ENCODE measurements at places on chromosomes 5 and 9.

DNA sequence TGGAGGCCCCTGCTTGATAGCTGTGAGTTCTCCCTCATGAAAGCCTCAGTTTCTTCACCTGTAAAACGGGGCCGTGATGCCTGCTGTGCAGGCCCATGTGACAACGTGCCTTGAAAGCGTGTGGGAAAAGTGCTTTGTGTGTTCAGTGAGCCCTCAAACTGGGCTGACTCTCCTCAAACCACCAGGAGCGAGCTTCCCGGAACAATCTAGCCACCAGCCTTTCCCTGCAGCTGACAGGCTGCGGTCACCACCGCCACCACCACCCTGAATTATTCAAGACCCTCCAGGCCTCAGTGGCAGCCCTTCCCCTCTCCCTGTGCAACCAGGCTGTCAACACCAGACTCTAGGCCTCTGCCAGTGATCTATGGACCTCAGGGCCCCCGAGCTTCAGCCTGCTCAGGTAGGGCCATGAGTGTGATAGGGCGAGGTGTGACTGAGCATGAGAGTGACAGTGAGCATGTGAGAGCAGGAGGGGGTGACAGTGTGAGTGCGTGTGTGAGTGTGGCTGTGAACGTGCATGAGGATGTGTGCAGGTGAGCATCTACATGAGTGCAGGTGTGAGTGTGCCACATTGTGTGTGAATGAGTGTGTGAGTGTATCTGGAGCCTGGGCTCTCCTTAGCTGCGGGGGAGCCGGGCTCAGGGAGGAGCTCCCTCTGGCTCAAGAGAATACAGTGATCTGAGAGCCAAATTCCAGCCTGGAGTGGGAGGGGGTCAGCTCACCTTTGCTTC is 53.3 kb upstream of the PSD2 start:
- no peak for DNase-seq

DNA sequence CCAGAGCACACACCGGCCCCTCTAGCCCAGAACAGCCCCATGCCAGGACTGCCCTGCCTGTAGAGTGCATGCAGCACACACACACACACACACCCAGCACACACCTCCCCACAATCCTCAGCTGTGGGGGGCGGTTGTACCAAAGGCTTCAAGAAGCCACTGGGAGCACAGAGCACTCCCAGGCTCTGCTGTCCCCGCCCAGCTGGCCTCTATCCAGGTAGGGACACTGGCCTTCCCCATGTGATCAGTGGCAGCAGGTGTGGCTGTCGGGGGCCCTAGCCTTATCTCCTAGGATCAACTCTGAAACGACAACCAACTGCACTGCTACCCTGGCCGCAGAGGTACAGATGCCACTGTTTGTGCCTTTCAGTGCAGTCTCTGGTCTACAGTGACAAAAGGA is 2.0 kb downstream of the ANAPC2 start:
- no peak for DNase-seq

DNA sequence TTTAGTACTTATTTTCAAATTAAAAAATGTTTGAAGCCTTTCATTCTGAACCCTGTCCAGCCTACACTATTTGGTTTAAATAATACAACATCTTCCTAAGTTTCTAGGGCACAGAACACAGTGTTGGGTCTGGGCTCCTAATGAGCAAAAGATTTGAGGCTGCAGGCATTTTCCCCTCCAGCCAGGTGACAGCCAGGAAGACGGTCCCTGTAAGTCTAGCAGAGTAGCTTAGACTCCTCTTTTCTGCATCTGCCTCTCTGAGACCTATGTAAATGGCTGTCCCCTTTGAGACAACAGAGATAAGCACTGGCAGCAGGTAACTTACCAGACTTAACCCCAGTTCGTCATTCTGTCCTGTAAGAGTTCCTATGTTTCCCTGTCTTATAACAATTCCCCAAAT is 141.8 kb downstream of the CDC42SE2 start:
- DNase-seq: no peak

GRCh38 chr9:124133727-124134126 is 122.2 kb downstream of the LHX2 start:
- peak; percentile 3 for DNase-seq

GRCh38 chr5:167783145-167783817 is 508.2 kb upstream of the WWC1 start:
- DNase-seq: no peak

DNA sequence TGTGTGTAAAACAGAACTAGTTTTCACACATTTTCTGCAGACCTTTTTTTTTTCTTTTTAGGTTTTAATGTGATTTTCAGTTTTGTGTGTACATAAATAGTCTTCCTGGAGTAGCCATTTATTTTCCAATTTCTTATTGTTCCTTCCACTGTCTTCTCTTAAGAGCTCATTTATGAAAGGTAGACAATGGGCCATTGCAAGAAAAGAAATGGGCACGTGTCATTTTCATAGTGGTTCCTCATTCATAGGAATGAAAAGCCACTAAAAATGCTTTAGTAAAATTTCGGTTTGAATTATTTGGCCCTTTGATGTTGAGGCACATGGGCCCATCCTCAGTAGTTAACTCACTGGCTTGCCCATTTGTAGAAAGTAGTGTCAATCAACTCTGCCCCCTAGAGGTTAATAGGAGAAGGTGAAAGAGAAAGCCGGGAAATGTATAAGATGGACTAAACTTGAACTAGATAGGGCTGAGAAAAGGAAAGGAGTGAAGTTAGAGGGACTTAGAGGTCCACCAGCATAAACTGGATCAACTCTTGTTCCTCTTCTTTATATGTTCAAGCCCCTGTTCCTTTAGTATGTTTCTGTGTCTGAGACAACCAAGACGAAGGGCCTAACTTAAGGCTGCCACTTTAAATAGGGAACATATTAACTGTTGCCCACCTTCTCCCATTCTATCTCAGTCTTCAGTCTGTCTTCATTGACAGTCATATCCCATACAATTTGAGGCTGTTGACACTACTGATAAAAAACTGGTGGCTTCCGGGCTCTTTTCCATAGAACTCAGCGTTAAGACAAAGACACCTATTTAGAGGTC is 72.6 kb downstream of the SMARCA2 start:
- no peak for DNase-seq

DNA sequence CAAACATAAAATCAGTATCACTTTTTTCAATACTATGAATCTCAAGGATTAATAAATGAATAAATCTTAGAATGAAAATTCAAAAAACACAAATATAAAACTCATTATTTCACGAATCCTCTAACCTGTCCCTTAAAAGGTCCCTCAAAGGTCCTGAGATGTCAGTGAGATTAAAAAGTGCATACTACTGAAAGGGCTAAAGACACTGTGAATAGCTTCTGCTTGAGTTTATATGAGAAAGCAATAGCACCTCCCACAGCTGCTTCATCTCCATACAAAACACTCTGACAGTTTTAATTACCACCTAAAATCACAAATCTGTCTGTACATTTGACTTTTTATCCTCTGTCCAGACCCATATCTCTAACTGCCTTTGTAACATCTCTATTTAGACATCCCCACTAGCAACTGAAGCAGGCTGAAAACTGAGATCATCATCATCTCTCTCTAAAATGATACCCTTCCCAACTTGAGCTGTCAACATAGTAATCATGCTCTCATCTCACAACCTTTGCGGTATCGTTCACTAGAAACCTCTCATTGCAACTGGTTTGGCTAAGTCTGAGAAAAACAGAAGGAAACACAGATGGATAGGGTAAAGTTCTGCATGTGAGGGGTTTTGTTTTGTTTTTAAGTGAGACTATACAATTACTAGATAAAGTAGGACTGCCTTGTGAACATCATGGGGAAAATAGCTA is 56.3 kb downstream of the TBCA start:
- DNase-seq: no peak

DNA sequence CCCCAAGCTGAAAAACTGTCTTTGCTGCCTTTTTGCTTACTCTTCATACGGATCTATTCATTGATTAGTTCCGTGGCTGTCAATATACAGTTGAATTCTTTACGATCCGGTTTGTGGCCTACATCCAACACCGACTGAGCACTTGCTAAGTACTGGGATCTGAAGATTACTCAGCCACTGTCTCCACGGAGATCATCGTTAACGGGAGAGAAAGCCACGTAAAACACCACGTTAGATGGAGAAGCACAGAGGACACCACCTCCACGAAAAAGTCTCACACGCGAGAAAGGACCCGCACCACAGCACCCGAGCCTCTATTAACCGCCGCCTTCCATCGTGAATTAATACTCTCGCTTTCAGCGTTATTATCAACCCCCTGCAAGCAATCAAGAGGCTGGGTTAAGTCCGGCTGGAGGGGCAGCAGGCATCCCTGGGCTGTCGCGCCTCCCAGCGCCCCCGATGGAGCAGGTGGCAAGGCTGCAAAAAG is 650 bp downstream of the ELP1 start:
- DNase-seq: no peak

- DNase-seq: no peak
These were observed 265.6 kb downstream of the TMEM232 start for GRCh38 chr5:110460837-110461236.

Measured in skin of body (tissue), 3 donors.